ENCODE measurements at places on chromosomes 7 and 10.

DNA sequence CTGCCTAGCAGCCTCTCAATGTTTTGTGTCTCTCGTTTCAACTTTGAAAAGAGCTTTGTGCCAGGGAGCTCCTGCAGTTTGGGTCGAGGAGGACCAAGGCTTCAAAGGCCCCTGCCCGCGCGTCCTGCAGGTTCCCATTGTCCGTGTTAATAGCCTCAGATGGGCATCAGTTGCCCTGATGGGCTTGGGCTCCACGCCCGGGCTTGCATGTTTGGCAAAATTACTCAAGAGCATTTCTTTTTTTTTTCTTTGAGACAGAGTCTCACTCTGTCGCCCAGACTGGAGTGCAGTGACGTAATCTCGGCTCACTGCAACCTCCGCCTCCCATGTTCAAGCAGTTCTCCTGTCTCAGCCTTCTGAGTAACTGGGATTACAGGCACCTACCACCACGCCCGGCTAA is 636.6 kb downstream of the SDK1 start:
- DNase-seq: no peak

DNA sequence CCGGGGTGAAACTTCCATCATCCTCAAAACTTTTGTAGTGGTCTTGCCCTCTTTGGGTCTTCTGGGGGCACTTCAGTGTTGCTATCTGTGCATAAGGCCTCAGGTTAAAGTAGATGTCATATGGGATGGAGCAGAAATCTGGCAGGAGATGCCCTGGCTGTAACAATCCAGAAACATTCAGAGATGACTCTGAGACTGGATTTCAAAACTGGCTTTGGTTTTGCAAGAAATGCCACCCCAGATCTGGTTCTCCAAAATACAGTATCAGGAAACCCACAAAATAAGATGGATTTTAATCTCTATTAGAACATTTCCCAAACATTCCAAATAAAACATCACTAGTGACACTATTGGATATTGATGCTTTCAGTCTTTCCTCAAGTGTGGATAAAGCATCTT is 191.5 kb downstream of the REEP3 start:
- no peak for DNase-seq

GRCh38 chr7:51965454-51965853 is 648.8 kb upstream of the COBL start:
- DNase-seq: no peak

- no peak for DNase-seq
These were observed 158.9 kb upstream of the GPR26 start for GRCh38 chr10:123507298-123507697.

DNA sequence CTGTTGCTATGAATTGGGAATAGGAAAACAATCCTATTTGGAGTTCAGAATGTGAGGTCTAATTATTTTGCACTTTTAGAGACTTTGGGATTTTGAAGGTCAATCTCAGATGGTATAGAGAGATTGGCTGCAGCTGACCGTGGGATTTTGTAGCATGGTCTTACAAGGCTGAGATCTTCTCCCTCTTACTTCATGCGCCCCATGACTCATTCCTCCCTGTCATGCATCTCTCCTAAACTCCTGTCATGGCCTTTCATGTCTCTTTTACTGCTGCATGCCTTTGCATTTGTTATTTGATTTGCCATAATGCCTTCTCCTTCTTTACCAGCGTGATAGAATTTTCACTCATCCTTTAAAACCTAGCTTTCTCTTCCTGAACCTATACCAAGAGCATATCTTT is 133.1 kb downstream of the BBS9 start:
- no peak for DNase-seq

DNA sequence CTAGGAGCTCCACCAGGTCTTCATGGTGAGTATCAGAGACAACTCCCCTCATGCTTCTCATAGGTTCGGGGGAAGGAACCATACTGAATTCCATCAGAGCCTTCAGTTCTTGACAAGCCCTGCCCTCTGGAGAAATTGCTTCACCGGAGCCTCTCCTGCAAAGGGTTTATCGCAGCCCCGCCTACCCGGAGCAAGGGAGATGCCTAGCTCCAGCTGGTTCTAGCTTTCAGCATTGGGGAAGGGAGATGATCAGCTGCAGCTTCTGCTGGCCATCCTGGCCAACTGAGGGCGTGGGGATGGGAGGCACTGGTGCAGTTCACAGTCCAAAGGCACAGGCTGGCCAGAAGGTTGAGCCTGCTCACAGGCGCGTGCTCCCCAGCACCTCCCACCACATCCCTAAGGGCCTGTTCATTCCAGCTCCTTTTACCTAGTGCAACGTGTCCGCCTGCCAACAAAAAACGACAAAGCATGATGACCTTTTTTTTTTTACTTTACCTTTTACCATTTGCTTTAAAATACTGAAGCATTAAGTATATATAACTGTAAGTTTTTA is 31.2 kb downstream of the LANCL2 start:
- no peak for DNase-seq

- no peak for DNase-seq
These were observed 86.5 kb downstream of the C10orf105 start for GRCh38 chr10:71632896-71633600.

- DNase-seq: no peak
These were observed 211.4 kb upstream of the KLF14 start for GRCh38 chr7:130945411-130945811.

- DNase-seq: no peak
These were observed 56.6 kb downstream of the PON1 start for GRCh38 chr7:95267754-95268153.

- DNase-seq: no peak
These were observed 69.6 kb upstream of the PDCD4 start for GRCh38 chr10:110802090-110802489.

DNA sequence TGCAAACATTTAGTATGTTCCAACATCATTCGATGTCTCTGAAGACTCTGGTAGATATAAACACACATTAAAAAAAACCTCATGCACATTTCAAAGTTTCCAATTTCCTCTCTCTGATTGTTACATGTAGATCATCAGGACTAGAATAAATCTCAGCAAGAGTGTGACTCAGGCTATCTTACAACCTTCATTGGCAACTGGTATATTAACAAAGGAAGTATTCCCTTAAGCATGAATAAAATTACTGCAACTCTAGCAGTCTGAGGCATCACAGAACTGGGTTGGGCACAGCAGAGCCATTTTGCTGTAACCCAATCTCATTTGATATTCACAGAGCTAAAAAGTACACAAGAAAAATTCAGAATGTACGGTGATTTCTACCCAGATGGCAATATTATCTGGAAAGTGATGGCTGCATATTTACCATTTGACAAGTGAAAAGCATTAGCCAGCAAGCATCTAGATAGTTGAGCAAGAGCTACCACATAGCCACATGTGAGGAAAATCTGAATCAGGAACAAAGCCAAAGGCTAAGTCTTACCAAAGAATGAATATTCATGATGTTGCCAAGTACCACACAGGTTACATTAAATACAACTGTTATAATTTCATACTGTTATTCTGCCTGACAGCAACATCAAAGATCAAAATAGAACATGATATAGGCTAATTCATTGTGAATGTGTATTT is 232.2 kb downstream of the CRPPA start:
- DNase-seq: no peak

DNA sequence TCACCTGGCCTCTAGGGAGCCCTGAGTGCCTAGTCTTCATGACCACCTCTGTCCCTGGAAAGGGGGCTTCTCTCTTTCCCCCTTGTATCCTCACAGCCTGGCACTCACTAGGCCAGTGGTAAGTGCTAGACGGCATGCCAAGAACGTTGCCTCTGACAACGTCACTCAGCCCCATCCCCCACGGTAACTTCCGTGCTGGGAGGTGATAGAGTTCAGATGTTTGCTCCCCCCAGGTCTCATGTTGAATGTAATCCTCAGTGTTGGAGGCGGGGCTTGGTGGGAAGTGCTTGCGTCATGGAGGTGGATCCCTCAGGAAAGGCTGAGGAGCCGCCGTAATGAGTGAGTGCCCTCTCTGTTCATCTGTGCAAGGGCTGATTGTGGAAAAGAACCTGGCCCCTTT is 343.3 kb upstream of the MKI67 start:
- DNase-seq: no peak

DNA sequence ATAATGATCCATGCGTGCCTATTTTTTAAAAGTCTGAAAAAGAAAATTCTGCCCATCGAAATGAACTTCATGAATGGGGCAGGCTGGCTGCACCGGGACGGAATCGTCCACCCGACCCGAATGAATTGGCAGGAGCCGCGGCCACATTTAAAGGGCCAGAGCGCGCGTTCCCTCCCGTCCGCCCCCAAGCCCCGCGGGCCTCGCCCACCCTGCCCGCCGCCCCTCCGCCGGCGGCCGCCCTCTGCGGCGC is 319 bp upstream of the GATA3 start:
- no peak for DNase-seq

DNA sequence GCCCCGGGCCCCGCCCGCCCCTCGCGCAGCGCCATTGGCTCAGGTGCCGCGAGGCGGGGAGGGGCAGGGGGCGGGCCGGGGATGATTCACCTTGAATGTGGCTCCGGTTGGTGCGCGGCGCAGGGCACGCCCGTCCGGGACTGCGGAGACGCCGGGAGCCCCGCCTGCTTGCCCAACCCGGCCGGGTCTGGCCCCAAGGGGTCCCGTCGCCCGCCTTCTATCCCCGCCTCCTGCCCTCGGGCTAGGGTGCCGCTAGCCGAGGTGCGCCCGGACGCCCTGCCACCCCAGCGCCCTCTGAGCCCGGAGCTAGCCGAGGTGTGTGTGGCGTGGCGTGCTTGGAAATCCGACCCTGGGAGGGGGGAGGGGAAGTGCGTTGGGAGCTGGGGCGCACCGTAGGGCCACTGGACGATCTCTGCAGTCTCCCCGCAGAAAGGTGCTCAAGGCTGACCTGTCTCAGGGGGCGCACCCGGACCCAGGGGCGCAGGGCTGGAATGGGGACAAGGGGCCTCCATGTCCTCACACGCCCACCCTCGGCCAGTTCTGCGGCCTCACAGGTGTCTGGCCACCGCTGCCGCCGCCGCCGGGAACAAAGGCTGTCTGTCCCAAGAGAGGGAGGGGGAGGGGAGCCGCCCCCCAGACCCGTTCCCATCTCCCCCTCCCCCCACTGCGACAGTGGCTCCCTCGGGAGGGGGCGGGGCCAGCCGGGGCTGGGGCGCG is 168.9 kb downstream of the NRF1 start:
- DNase-seq: no peak

GRCh38 chr10:97279121-97279815 is 13.2 kb downstream of the ARHGAP19 start:
- DNase-seq: no peak

DNA sequence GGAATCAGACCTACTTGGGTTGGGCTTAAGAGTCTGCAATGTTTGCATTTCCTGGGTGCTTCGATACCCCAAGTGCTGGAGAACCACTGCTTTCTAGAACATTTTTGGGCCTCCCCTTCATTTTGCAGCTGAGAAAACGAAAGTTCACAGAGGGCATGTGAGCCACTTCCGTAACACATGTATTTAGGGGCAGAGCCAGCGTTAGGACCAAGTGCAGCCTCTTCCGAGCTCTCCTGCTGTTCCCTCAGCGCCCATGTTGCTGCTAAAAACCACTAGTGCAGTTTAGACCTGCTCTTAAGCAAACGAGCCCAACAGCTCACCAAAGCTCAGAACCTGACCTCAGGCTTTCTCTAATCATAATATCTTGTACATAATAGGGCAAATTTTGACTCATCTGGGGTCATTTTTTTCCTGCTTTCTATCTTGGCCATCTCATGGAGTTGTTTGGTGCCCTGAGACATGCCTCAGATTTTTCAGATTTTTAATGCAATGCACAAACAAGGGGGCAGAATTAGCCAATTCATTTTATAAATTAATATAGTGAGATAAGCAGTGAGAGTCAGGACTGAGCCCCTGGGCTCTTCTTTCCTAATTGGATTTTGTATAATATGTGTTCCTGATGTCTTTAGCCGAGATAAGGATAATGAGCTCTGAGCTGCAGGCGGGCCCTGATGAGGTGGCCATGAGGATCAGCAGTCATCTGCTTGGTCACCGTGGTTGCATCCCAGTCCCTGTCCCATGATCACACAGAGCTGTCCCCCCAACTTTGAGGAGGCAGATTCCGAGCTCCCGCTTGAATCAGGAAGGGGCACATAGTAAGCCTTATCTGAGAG is 12.9 kb downstream of the BAG3 start:
- DNase-seq: no peak

DNA sequence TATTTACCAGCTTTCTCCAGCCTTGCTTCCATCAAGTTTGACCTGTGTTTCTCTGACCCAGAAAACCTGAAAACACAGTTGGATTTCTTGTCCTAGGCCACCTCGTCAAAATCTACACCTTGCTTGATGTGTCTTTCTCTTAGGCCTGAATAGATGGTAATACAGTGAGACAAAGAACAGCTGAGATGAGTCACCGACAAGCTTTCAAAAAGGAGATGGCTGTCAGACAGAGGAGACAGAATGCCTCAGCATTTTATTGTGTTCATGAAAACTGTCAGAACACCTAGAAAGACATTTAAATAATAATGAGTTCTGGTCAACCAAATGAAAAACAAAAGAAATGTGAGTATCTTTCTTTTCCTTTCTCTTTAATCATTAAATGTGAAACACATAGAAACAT is 119.7 kb upstream of the SORCS1 start:
- DNase-seq: no peak

GRCh38 chr10:133186416-133187090 is 26.5 kb downstream of the KNDC1 start:
- no peak for DNase-seq

- no peak for DNase-seq
These were observed 6.7 kb upstream of the AIFM2 start for GRCh38 chr10:70139151-70139996.

GRCh38 chr10:128473396-128473795 is 347.2 kb upstream of the MKI67 start:
- no peak for DNase-seq

DNA sequence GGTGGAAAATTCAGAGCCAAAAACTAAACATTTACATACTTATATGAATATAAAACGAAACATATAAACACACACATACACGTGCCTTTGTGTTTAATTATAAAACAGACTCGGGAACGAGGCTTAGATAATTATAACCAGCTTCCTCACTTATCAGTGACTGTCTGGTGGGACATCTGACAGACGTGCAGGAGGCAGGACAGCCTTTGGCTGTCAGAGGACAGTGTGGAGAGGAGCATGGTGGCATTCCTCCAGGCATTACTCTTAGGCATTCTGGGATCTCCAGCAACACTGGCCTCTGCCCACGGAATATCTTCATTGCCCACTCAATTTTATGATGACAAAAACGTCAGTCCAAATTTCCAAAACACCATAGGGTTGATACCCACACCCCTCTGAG is 262.2 kb upstream of the NFE2L3 start:
- no peak for DNase-seq

- no peak for DNase-seq
These were observed 38.5 kb downstream of the GARS1 start for GRCh38 chr7:30633223-30633622.

- no peak for DNase-seq
These were observed 25.5 kb downstream of the ACADSB start for GRCh38 chr10:123034332-123034731.

DNA sequence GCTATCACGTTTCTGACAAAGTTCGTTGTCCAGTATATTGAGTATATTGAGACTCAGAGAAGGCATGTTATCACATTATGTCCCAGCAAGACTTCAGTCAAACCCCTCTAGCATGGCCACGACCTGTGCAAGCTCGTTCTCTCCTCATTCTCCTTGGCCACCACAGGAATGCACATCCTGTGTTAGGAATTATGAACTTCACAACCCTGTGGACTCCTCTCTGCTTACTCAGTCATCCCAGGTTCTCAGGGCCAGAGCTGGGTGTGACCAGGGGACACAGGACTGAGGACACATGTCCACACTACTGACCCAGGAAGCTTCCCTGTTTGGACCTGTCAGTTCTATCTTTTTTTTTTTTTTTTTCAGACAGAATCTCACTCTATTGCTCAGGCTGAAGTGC is 4.4 kb downstream of the SH2D4B start:
- no peak for DNase-seq

- DNase-seq: no peak
These were observed 15.9 kb downstream of the ITGB1 start for GRCh38 chr10:32942081-32942480.

All from endothelial cell (in vitro differentiated cells).